ENCODE measurements at places on chromosomes 3 and 15. TPM values are rescaled to one million over a fixed set of nuclear protein-coding genes. Genes with fewer than 3 reads are reported as not detected.

TRPM1 gene
- total RNA-seq: not detected

GOLGA8S gene
- 0.23 TPM for total RNA-seq

CCR9 gene
- not detected for total RNA-seq

SORD gene
- total RNA-seq: 9.7 TPM

EIF4A2 gene
- total RNA-seq: 877 TPM

FAM3D gene
- total RNA-seq: not detected

PRSS50 gene
- not detected for total RNA-seq

CLDN18 gene
- not detected for total RNA-seq

VIPR1 gene
- 0.46 TPM for total RNA-seq

SPTSSB gene
- total RNA-seq: 33.9 TPM

EXD1 gene
- under 0.01 TPM for total RNA-seq

TMEM108 gene
- 6.2 TPM for total RNA-seq

SLC22A13 gene
- total RNA-seq: 0.69 TPM

TRH gene
- total RNA-seq: 29.1 TPM

SLC6A1 gene
- 154 TPM for total RNA-seq

SUSD5 gene
- total RNA-seq: 7.4 TPM

SLC24A5 gene
- 0.92 TPM for total RNA-seq

CCDC50 gene
- 72.0 TPM for total RNA-seq

HYAL1 gene
- total RNA-seq: 0.69 TPM

NANOGP8 gene
- total RNA-seq: 0.69 TPM

TMC3 gene
- total RNA-seq: 0.23 TPM

TKT gene
- 119 TPM for total RNA-seq

TUSC7 gene
- not detected for total RNA-seq

GJD2 gene
- total RNA-seq: 21.9 TPM

DNAH12 gene
- total RNA-seq: 3.5 TPM

SATB1 gene
- 44.5 TPM for total RNA-seq

RLBP1 gene
- 0.69 TPM for total RNA-seq

All from diencephalon (tissue), 1 donor.